ENCODE measurements at places on chromosomes 6 and 20.

DNA sequence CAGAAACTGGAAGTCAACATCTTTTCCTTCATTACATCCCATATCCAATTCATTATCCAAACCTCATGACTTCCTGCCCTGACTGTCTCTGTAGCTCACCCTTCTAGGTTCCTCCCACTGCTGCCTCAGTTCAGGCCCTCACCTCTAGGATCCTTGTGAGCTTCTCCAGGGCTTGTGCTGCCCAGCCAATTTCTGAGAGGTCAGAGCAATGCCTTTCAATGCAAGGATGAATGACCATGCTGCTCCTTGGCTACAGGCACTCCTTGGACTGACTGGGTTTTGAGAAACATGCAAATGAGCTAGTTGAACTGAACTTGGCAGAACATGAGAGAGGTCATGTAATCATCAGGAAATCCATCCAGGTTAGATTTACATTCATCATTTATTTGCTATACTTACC is 173.4 kb downstream of the KIF16B start:
- DNase-seq = no peak

DNA sequence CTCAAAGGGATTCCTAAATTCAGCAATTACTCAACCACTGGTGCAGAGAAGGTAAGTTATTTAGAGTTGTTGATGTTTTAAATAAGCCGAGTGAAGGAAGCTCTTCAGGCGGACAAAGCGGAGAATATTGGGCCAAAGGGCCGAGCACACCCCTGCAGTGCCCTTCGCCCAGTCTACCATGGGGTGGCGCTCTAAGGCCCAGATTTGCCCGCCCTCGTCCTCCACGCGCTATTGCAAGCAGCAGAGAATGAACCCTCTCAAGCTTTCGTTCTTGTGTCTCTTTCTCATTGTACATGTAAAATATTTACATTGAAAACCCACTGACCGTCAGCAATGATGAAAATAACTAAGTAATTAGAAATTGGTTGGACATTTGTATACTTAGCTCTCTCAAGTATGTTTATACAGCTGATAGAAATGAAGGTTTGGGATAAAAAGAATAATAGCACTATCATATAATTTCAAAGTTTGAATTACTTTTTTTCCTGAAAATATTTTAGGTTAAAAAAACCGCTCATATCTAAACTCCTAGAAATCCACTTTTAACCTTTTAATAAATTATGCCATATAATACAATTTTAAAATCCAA is 195.0 kb upstream of the CEP162 start:
- DNase-seq = no peak

- no peak for DNase-seq
Measured at GRCh38 chr20:11901127-11901526, 16.6 kb upstream of the BTBD3 start.

DNA sequence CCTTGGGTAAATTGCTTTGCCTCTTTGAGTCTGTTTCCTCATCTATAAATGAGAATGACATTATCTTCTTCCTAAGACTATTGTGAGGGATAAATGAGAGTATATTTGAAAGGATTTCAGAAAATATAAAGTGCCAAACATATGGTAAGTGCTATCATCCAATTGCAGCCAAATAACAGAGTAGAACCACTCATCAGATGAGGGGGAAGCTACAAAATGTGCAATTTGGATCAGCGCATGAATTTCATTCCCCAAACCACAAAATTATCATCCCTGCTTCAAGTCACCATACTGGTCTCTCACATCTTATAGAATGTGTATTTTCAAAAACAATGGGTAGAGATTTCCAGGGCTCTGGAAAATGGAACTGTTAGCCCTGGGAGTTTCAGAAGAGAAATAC is 158.5 kb downstream of the ARHGAP18 start:
- DNase-seq = no peak

- DNase-seq = no peak
Measured at GRCh38 chr6:53412751-53413150, 64.0 kb upstream of the ELOVL5 start.

DNA sequence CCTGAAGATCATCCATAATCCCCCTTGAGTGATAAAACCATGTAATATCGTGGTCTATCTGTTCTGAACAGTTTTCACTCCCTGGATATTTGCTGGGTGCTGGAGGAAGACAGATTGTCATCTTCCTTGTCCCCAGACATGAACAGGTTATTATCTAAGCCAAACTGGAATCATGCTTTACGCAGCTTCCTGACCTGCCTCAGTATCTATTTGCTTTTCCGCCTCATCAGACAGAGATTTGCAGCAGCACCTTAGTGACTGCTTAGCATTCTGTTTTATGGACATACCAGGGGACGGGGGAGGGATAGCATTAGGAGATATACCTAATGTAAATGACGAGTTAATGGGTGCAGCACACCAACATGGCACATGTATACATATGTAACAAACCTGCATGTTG is 124.6 kb downstream of the SLC23A2 start:
- no peak for DNase-seq

GRCh38 chr6:16649241-16649640 is 112.0 kb downstream of the ATXN1 start:
- DNase-seq = no peak

DNA sequence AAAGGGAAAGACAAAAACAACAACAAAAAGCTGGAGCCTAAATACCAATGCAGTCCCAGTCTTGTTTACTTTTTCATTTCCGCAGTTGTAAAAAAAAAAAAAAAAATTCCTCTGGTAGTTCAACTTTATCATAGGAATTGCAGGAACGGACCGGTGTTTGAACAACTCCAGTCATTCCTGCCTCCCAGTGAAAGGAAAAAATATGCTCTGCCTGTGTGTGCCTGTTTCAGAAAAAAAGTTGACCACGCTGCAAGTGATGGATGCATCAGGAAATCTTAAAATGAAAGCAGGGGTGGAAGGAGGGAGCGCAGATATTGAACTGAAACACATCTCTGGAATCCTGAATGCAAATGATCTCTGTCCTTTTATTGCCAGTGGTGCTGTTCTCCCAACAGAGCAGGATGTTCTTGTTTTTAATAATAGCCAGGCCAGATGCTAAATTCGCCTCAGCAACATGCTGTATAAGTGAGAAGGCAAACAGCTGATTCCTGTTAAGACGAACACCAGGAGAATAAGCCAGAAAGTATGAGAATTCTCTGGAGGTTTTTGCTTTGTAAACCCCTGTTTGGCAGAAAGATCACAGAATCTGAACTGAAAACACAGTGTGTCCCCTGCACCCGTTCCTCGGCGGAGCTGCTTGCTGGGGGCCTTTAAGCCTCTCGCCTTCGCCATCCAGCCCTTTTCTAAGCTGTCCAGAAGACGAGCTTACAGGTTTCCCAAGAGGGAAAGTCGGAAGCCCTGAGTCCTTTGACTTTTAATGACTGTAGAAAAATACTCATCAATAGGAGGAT is 178.4 kb upstream of the SUPT3H start:
- DNase-seq = no peak

GRCh38 chr6:41318654-41319565 is 16.5 kb upstream of the NCR2 start:
- peak; percentile 66 for DNase-seq

DNA sequence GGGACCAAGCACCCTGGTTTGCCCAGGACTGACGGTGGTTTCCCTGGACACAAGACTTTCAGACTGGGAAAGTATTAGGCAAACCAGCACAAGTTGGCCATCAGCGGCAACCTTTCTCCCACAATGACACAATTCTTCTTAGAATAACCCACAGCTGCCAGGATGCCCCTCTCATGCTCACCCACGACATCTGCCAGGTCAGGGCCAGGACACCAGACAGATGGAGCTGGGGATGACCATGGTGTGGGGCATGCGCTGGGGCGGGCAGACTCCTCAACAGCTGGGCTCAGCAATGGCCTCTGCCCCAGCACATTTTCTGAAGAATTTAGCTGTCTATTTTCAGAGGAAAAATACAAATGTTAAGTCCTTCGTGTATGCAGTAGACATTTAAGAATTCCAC is 226.4 kb downstream of the FNDC1 start:
- DNase-seq = no peak

DNA sequence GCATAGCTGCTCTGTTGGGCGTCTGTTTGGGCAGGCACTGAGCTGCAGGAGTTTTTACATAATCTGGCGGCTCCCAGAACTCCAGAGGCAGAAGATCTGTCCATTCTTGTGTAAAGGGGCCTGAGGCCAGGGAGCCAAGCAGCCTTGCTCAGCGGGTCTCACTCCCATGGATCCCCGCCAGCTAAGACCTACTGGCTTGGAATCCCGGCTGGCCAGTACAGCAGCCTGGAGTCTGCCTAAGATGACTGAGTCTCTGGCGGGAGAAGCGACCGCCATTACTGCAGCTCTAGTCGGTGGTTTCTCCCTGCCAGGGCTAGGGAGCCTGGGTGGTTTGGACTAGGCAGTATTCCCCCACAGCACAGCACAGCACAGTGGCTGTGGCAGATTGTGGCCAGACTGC is 268.4 kb upstream of the SYNCRIP start:
- DNase-seq = peak; percentile 56

- no peak for DNase-seq
Measured at GRCh38 chr6:44109212-44109611, 18.0 kb downstream of the MRPL14 start.

DNA sequence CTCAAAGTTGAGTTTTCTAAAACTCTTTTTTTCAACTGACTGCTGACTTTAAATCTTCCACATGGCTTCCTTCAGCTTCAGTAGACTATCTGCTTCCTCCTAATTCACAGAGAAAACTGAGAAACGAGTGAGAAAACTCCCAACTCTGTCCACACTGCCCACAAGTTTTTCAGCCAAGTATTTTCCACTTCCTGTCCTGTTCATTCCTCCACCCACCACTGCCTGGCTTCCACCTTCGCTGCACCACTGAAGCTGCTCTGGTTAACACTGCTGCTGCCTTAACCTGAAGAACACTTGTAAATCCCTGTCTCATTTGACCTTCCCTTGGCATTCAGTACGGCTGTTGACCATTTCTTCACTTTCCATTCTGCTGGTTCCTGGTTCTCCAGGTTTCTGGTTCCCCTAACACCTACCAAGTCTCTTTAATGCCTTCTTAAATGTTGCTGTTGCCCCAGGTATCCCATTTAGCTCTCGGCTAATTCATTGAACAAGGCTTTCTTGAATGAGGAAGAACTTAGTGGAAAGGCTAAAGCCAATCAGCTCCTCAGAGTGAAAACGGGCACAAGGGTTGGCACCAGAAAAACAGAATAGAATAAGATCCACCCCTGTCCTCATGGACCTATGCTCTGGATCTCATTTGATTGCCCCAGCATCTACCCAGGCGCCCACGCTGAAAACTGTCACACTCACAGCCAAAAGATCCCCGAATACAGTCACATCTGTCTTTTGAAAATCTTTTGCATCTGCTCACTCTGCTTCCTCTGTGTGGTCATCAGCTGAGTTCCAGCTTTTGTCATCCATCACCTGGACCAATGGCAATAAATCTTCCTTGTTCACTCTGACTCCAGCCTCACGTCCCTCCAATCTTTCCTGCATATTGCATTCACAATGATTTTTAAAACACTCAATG is 104.4 kb upstream of the TAB2 start:
- DNase-seq = no peak

GRCh38 chr6:107587451-107587850 is 97.5 kb downstream of the SOBP start:
- DNase-seq = no peak

- DNase-seq = no peak
Measured at GRCh38 chr6:139756381-139756780, 381.9 kb upstream of the CITED2 start.

DNA sequence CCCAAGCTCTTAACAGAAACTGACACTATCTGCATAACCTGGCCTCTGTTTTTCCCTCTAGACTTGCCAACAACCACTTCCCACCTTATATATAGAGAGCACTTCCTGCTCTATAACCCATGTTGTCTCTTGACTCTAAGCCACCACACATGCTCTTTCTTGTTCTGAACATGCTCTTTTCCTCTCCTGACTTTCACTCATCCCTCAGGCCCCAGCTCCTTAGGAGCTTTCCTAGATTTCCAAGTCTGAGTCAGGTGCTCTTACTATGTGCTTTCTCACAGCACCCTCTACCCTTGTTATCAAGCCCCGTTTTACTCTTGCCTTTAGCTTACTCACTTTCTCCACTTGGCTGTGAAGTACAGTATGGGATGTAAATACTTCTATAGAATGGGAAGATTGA is 143.9 kb upstream of the EYA4 start:
- DNase-seq = no peak

- no peak for DNase-seq
Measured at GRCh38 chr6:98380589-98380988, 453.8 kb upstream of the POU3F2 start.

- DNase-seq = no peak
Measured at GRCh38 chr6:163532526-163533078, 118.1 kb downstream of the QKI start.

GRCh38 chr20:49052334-49052733 is 6.2 kb downstream of the CSE1L start:
- DNase-seq = no peak

- no peak for DNase-seq
Measured at GRCh38 chr20:48942730-48943129, 21.2 kb downstream of the ARFGEF2 start.

DNA sequence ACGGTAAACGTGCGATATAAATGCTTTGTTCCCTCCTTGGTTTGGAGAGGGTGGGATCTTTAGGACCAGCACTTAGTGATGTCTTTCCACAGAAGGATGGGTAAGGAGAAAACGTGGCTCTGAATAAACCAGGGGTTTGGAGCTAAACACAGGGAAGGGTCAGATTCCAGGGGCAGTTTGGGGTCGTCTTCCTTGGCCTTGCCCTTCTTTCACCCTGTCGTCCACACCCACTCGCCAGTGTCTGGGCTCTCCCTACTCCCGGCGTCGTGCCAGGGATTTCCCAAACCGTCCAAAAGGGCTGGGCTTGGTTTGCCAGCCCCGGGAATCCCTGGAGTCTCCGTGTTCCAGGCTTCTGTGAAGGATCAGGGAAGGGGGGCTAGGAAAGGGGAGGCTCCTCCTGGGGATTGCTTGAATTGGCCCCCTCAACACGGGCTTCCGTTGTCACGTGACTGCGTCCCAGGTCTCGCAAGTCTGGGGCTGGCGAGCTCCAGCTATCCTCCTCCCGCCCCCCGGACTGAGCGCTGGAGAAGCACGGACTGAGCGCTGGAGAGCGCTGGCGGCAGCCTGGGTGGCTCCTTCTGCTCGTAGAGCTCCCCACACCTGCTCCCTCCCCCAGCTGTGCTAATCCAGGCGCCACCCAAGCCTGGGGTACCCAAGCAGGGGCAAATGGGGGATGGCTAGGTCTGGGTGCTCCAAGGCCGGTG is 9.4 kb upstream of the ARMC12 start:
- peak; percentile 73 for DNase-seq
